Cerebellar nuclear complex (tissue), 1 donor: ENCODE measurements at places on chromosomes 16 and 17.

DNA sequence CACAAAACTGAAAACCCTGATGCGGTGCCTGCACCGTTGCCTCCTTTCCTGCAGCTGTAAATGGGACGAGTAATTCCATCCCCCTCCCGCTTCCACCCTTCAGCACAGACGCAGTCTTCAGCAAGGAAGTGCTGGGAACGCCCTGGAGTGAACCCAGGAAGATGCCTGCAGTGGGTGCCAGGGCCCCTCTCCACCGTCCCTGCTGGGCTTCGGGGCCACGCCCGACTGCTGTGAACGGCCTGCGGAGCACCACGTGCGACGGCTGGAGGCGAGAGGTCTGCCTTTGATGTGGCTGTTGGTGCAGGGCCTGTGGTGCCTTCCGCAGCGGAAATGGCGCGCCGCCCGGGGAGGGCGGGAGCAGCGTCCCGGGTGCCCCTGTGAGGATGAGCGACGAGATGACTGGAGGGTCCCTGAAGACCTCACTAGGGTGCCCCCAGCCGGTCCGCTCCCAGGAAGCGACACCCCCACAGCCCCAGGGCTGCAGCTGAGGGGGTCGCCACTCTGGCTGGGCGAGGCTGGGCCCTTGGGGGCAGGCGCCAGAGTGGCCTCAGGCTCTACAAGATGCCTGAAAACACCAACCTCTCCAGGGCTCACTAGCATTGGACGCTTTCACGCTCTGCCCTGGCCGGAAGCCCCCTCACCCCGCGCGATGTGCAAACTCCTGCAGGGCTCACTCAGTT, 749 bp upstream of the MC1R start:
- no peak for DNase-seq

- DNase-seq: no peak
Observed at GRCh38 chr17:67018471-67019434, 25.6 kb upstream of the CACNG1 start.

GRCh38 chr17:33986566-33986965, 268.5 kb upstream of the CCL2 start:
- DNase-seq: no peak

DNA sequence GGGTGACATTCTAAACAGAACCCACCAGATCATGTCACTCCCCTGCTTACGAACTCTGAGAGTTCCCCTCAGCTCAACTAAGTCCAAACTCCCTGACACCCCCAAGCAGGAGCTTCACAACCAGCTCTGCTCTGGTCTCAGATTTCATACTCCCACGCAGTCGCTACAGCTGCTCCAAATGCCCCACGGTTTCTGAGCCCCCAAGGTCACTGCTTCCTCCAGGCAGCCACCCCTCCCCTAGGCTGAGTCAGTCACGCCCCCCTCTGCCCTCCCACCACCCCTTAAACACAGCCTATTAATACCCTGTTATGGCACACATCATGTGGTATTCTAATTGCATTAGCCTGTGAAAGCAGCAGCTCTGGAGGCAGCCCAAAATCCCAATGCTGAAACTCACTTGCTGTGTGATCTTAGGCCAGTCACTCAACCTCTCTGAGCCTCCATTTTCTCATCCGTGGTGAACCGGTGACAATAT, 51.5 kb downstream of the GSG1L start:
- no peak for DNase-seq

DNA sequence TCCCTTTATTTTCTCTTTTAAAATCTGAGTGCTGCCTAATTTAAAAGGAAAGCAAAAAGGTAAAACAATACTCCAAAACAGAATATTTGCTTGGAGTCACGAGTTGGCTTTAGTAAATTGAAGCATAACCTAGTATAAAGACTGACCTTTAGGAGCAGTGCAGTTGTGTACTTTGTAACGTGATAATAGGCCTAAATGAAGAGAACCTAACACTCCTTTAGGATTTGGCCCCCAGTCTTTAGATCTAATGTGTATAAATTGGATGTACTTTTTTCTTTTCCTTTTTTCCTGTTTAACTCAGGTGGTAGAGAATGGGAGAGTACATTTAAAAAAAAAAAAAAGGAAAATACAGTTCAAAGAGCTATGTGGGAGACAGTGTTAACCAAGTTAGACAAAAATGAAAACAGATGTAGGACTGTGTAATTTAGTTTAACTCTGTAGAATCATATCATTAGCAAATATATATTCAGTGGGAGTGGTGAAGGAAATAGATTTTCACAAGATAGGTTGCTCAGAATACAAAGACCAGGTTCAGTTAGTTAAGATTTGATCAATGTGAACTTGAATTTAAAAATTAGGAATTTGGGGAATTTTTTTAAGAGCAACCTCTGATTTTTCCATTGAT, 16.8 kb downstream of the CPD start:
- no peak for DNase-seq

- DNase-seq: no peak
Observed at GRCh38 chr16:10110552-10110951, 71.7 kb downstream of the GRIN2A start.

GRCh38 chr17:60508384-60508980, 17.6 kb downstream of the APPBP2 start:
- DNase-seq: no peak

GRCh38 chr17:21012736-21013135, 30.1 kb downstream of the USP22 start:
- no peak for DNase-seq

GRCh38 chr16:31010585-31011325, at the start of gene STX1B:
TSS of gene STX1B (minus strand) at chr16:31010638. CDS start at chr16:31010396, 242 bp downstream.
- peak; percentile 18 for DNase-seq

DNA sequence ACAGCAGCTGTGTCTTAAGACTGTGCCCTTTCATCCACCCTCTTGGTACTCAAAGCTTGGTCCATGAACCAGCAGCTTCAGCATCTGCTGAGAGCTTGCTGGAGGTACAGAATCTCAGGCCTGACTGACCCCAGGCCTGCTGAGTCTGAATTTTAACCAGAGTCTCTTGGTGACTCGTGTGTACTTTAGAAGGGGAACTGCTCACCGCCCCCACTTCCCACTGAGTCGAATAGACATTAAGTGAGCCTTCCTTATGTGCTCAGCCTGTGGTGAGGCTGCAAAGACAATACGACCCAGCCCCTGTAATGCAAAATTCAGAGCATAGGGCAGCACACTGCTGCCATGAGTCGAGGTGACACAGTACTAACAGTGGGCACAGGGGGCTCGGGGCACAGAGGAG, 662.8 kb downstream of the WWOX start:
- no peak for DNase-seq

DNA sequence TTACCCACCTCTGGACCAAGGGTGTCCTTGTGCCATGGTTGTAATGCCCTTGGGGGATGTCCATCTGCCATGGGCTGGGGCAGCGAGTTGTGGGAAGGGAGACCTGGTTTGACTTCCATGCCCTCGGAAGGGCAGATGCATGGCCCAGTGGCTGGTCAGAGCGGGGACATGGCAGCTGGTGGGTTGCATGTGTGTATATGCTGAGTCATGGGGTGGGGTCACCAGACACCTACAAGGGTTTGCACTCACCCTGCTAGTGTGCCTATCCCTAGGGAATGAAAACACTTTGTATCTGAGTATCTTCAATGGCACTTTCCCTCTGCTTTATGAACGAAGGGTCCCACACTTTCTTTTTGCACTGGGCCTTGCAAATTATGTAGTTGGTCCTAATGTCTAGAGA, 10.6 kb upstream of the HNF1B start:
- DNase-seq: no peak

DNA sequence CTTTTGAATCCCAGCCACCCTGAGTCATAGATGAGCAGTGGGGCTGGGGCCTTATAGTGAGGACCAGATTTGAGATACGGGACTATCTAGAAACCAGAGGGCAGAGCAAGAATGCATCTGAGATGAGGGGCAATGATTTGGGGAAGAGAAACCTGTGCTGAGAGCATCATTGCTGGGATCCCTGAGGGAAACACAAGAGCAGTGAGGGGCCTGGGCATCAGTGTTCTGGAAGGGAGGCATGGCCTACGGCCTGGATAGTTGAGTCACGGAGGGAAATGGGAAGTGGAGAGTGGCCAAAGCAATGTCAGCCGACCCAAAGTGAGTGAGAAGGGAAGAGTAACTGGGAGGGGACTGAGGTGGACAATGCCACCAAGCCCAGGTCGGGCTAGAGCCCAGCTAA, 5.2 kb downstream of the CAMTA2 start:
- DNase-seq: no peak

GRCh38 chr17:79991140-79991923, 44.3 kb downstream of the TBC1D16 start:
- DNase-seq: no peak

DNA sequence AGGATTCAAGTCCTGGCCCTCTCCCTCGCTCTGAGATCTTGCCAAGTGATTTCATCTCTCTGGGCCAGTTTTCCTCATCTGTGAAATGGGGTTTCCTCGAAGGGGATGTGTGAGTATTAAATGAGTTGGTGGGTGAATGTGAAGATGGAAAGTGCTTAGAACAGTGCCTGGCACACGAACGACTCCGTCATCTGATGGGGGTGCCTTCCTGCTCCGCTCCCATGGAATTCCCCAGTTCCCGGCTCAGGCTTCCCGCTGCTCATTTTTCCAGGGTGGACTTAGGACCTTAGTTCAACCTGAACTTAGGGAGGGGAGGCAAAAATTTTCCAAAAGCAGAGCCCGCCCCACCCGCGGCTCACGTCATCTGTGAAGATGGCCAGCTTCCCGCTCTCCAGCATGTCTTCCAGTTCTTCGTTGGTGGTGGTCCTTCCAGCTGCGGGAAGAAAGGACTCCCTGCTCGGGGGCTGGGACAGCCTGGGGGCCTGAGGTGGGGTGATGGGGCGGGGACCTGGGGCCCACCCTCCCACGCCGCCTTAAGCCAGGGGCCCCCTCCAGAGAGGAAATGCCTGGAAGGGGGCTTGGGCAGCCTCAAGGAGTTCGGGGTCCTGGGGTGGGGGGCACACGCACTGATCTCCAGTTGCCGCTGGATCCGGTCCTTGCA, 11.4 kb downstream of the HSD3B7 start:
- no peak for DNase-seq

- no peak for DNase-seq
Observed at GRCh38 chr17:63985387-63986140, 12.6 kb upstream of the PRR29 start.

DNA sequence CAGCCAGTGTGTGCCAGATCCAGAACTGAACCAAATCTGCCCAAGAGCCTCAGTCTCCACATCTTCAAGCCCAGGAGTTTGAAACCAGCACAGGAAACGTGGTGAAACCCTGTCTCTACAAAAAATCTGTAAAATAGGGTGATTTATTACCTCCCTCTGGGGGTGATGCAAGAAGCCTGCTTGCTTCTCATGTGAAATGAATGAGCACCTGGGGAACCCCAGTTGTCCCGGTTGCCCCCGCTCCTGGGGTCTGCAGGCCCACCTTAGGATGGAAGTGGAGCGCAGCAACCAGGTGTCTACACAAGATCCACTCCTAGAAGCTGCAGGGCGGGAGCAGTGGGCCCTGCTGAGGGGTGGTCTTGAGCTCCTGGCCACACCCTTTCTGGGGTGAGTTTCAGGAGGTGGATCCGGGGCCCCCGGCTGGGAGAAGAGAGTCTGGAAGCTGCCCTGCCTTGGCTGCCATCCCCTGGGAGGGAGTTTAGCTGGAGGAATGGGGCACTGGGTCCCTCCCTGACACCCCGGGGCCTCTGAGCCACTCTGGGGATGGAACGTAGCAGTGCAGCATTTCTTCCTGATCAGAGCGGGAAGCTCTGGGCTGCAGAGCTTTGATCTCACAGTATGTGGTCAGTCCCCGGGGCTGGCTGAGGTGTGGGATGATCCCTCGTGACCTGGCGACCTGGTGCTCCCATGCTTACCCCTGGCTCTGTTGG, 117.8 kb downstream of the RAB11FIP4 start:
- DNase-seq: no peak

GRCh38 chr16:19458722-19459379, 41.2 kb downstream of the TMC5 start:
- no peak for DNase-seq

- DNase-seq: no peak
Observed at GRCh38 chr16:67993207-67994039, 5.9 kb downstream of the DPEP2 start.

GRCh38 chr17:66636111-66636510, 198.8 kb upstream of the CACNG5 start:
- DNase-seq: no peak

DNA sequence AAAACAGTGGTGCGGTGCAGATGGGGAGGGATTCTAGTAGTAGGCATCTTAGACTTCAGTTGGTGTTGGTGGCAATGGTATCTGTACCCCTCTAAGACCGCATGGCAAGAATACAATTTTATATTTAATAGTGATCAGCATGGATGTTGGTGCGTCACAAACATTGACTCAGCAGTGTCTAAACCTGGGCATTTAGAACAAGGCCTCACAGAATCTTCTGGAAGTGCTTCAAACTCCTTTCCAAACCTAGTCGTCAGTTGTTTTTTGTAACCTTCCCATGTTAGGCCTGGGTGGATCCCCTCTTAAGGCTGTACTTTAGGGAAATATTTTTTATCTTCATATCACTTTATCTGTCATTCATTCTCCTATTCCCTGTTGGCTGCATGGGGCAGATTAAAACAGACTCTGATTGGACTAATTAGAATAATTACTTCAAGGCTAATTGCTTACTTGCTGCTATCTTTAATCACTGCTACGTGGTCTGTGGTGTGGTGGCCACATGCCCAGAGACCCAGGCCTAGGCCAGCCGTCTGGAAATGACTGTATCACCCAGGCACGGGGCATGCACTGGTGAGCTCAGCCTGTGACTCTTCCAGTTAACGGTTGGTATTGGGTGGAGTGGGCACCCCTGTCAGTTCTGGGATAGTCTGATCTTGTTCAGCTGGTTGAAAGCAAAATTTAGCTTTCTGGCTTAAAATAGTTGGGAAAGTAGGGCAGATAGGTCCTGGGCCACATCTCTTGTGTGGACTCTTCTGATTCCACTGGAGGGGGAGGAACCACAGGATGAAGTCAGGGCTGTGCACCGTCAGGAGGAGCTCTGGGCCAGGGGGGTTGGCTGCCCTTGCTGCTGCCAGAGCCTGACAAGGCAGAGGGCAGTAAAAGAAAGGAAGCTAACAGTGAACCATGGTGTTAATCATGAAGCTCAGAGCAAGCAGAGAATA, 4.5 kb downstream of the ALKBH5 start:
- no peak for DNase-seq

DNA sequence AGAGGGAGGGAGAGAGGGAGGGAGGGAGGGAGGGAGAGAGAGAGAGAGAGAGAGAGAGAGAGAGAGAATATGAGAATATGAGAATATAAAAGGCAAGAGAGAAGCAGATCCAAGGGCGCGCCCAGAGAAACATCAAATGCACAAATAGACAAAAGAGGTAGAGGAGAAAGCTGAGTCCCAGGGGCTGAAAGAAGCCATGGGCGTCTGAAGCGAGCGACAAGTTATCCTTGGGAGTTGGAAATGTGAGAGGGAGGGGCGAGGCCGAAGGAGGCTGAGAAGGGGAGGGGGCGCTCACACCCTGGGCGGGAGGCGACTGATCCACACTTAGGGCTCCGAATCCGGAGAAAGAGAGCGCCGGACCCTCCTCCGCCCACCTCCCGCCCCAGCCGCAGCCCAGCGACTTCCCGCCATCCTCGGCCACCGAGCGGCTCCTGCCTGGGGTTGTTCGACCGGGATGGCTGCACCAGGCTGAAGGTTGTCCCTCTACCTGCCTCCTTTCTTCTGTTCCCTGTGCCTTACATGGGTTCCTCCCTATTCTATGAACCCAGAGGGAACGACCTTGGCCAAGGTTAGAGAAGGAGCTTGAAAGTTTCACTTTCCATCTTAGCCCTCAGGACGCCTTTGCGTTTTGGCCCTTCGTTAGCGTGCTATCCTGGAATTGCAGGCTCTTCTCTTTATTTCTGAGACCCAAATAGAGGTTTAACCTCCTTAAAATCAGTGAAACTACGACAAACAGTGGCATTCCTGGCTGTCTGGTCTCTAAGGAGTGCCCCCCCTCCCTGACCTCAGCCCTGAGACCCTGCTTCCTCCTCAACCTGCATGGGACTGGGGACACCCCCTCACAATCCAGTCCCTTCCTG, 21.2 kb upstream of the HOXB9 start:
- DNase-seq: no peak

- DNase-seq: no peak
Observed at GRCh38 chr16:28499854-28500253, 5.4 kb downstream of the APOBR start.
